Posterior cingulate gyrus (tissue), 11 donors: ENCODE measurements at places on chromosomes 4 and X.

- DNase-seq, result no peak
These were observed 87.0 kb downstream of the BCOR start for GRCh38 chrX:40010550-40011321.

DNA sequence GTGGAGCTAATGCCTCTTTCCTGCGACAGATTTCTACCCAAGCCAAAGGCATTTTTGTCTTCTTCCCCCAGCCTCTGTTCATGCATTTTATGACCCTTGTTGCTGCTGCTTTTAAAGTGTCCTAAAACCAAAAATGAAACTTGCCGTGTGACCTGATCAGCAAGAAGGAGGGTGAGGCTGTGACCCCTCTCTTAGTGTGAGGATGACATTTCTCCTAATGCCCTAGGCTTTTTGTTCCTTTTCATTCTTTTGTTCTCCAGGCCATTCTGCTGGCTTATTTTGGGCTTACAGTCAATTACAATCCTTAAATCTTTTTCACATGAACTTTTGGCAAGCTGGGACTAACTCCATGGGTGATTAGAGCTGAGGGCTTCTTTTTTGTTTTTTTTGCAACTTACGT, 34.4 kb downstream of the PTTG2 start:
- no peak for DNase-seq

GRCh38 chrX:39214387-39215126, 413.3 kb downstream of the MID1IP1 start:
- peak; percentile 14 for DNase-seq

DNA sequence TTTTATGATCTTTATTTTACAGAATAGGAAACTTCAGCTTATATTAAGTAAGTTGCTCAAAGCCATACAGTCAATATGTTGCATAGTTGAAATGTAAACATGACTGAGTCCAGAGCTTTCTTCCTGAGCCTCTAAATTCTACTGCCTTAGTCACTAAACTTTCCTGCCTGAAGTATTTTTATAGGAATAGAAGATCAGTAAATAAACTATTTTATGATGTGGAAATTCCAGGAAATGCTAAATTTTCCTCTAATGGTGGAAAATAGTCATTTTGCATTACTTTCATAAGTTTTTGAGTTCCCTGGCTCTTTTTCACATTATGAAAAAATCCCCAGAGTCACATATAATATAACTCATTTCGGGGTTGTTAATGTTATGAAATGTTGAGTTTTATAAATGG, 182.8 kb downstream of the BANK1 start:
- DNase-seq, result no peak

DNA sequence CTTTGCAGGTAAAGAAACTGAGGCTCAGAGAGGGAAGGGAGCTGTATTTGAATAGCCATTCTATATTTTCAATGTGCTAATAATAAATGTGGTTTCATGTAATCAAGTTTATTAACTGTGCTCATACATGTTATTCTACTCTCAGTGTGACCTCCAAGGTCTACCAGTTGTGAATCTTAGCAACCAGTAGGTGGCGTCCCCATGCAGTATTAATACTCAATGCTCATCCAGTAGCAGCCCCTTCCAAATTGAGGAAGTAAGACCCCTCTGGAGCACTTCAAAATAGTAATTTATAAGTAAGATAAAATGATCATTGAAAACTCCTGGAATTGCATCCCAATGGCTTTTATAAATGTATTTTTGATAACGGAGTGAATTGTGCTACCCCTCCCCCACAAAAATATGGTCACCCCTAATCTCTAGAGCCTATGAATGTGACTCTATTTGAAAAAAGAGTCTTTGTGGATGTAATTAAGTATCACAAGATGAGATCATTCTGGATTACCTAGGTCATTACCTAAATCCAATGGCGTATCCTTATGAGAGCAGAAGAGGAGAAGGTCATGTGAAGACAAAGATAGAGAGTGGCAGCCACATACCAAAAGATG, 20.4 kb upstream of the SEPSECS start:
- no peak for DNase-seq

DNA sequence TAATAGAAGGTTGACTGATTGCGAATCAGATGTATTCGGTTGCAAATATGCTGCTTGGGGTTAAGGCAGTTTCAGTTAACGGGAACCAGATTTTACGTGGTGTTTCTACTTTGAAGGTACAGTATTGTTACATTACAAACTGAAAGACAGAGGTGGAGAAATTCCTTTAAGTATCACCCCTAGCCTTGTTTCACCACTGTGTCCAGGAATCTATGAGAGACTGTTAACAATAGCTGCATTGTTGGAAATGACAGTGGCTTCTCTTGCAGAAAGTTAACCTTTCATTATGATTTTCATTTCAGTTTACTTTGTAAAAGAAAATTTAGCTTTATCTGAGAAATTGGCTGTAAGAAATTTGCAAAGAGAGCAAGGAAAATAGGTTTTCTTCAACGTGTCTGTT, 2.6 kb downstream of the CDKL5 start:
- DNase-seq, result no peak

- DNase-seq, result no peak
These were observed 197.2 kb downstream of the ARHGAP24 start for GRCh38 chr4:85672116-85672515.

DNA sequence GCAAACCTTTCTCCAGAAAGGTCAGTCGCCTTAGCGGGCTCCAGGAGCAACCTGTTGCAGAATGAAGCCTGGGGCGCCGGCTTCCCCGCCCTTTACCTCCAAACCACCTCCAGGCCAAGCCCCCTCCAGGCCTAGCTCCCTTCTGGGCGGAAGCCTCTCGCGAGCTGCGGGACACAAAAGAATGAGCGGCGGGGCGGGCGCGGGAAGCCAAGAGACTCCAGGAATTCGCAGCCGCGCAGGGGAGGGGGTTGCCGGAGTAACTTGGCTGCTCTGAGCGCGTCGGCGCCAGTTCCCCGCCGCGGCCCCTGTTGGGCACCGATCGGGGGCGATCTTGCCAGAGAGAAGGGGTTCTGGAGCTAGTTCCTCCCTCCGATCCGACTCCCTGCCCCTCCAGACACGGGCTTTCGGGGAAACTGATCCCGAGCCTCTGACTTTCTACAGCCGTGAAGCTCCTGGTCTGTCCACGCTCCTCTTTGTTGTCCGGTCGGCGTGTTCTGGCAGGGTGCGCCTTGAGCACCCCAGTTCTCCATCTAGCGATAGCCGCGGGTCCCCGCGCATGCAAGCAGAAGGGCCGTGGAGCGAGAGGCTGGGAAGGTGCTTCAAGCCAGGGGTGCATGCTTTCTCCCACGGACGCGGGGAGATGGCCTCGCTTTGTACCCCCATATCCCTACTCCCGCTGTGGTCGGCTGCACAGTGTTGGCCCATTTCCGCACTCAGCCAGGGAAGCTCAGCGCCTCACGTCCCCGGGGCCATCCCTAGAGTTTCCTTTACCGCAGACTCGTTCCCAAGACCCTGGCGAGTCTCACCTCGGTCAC, 1.2 kb downstream of the PROM1 start:
- DNase-seq, result peak; percentile 76

DNA sequence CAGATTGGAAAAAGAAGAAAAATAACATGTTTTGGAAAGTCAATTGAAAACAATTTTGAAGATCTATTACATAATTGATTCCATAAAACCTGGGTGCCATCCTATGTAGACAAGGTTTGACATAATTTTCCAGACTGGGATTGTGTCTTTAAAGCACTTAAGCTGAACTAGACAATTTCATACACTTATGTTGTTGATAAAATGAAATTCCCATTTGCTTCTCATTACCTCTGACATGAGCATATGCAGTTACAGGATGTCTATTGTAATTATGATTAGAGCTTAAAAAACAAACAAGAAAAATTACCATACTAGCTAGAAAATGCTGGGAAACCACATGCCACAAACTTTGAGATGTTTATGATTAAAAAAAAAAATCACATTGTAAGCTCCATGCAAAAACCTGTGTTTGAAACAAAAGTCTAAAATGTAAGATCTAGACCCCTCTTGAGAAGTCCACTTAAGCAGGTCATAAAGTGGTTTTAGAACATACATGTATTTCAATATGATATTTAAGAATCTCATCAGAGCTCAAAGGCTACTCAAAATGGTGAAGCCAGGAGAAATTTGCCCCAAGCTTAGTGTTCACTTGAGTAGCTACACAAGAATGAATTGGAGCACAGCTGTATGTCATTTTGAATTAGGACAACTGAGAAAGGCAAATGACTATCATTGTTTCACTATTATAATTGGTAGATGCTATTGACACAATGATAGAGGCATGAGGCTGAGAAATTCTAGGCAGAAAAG, 181.1 kb upstream of the PABPC4L start:
- no peak for DNase-seq

DNA sequence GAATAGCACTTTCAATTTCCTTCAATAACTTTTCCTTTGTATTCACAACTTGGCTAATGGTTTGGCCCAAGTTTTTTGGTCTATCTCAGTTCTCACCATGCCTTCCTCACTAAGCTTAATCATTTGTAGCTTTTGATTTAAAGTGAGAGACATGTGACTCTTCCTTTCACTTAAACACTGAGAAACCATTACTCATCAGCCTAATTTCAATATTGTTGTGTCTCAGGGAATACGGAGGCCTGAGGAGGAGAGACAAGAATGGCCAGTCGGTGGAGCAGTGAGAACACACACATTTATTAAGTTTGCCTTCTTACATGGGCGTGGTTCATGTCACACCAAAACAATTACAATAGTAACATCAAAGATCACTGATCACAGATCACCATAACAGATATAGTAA, 56.7 kb downstream of the TSPAN5 start:
- DNase-seq, result no peak

DNA sequence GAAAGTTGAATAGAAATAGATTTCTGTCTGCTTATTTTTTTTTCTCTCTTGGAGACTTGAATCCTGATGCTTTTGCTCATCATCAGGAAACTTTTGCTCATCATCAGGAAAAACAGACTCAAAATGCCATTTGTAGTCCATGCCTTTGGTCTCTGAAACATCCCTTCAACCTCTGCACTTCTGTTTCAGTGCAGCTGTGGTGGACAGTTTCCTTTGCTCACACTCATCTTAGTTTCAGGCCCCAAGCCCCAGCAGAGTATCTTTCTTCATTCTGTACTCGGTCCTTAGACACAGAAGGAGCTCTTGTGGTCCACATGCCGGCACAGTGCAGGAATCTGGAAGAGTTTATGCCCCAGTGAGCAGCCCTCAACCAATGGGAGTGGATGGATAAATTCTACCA, 337.9 kb downstream of the PPP3CA start:
- no peak for DNase-seq

- no peak for DNase-seq
These were observed 1029.7 kb upstream of the TENM3 start for GRCh38 chr4:181213551-181213950.

DNA sequence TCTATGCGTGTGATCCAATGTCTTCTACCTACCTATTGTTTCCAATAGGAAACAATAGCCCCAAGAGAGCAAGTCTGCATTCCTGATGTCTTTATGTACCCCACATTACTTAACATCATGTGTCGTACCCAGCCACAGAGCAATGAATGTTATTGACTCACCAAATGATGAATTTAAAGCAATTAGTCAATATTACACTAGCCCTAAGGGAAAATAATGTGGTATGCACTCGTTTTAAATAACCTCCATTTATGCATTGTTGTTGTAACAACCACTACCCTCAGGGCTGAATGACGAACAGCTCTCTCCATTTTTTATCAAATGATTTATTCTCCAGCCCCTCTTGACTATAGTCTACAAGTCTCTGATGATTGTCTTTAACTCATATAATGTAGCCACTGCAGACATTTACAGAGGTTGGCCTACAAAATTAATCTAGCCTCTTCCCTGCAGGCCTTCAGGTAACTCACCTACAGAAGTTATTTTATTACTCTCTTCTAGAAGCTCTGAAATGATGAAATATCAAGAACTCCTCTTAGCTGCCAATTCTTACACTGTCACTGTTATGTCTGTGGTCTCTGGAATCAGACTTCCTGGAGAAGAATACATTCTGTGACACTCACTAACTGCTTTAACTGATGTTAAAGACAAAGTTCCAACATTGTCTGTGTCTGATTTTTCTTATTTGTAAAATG, 601.7 kb upstream of the GRIA3 start:
- DNase-seq, result no peak

GRCh38 chr4:680928-681645, 6.7 kb downstream of the MYL5 start:
- peak; percentile 66 for DNase-seq

DNA sequence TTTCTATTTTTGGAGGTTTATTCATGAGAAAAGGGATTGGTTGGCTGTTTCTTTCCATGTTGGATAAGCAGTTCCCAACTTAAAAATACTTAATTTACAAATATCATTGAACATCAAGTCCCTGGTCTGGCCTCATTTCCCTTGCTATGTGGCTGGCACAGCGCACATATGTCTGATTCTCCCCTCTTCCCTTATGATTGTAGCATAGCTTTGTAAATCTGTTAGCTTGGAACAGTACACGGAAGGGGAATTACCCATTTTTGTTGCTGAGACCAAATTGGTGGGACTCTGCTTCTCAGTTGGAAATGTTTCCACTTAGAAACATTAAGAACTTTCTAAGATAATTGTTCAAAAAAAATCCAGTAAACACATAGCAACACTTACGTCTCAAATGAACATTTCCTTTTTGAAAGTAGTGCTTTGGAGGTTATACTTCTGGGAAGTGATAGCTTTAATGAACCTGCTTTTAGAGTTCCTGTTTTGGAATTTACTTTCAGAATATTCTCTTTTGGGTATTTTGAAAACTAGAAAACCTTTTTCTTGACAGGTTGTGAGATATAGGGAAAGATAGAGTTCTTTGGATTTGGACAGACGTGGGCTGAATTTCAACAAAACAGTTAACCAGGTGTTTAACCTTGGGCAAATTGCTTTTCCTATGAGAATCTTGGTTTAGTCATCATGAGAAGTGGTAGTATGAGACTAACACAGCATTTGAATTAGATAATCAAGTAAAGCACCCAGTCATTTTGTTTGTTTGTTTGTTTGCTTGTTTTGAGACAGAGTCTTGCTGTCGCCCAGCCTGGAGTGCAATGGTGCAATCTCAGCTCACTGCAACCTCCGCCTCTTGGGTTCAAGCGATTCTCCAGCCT, 47.3 kb downstream of the STIM2 start:
- DNase-seq, result no peak

DNA sequence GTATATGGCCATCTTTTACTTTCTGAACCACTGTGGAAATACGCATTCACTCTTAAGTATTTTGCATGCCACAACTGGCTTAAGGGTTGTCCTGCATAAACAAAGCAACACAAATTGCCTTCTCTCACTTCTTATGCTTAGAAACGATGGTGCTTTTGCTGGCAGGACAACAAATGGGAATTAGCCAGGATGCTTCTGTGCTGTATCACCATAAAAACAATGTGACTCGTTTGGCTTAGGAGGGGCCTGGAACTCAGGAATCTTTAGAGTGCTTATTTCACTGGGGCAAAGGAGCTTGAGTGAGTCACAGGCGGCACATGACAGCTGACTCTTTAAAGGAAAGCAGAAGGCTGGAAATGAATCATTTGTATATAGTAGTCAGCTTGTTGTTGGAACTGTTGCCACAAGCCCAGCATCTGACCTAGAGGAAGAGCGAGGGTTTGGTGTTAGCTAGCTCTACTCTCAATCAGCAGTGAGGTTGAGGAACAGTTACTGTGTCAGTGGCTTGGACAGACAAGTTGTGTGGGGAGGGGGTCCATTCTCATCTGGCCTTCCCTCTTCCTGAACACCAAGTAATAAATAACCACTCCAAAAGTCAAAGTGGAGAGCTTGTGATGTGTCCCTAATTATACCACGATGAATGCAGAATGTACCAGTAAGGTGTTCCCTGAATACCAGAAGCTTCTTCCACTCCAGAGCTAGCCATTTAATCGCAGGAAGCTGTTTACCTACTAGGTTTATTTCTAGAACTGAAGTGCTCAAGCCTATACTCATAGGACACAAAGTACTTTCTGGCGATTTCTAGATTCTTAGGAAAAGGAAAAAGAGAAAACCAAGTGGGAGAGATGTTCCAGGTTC, 293.1 kb downstream of the CAMK2D start:
- peak; percentile 51 for DNase-seq

- no peak for DNase-seq
These were observed 10.9 kb downstream of the DCK start for GRCh38 chr4:71004281-71004851.
